ENCODE measurements at places on chromosomes 6 and 20.

- DNase-seq, result no peak
These were observed 13.6 kb upstream of the UBR2 start for GRCh38 chr6:42550277-42550676.

DNA sequence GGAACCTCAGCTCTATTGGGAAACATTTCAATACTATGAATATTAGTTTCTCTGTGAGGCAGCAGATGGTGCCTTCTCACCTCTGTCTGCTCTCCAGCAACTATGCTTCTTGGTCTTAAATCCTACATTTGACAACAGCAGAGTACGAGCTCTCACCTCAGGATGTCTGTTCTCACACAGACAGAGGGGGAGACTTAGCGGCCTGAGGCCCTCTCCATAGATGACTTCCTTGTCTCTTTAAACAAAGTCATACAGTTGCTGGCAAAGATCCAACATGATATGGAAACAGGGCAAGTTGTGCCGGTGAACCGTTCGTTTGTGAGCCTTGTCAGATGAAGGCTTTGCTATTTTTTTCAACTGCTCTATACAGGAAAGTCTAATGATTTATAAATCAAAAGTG is 43.7 kb upstream of the GABRR1 start:
- DNase-seq, result peak; percentile 17

DNA sequence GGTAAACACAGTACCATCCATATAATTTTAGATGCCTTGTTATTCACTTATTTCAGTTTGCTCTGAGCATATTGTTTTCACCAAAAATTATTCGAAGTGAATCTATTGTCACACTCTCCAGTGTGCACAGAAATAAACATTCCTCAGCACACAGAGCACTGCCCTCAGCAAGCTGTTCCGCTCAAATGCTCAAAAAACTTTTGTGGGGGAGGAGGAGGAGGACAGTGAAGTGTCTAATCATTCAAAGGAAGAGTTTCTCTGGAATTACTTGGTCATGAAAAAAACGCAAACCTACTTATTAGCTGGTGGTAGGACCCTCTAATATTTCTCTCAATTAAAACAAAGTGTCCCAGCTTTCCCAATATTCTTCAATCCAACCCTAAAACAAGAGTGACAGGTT is 88.3 kb downstream of the DTNBP1 start:
- DNase-seq, result no peak

DNA sequence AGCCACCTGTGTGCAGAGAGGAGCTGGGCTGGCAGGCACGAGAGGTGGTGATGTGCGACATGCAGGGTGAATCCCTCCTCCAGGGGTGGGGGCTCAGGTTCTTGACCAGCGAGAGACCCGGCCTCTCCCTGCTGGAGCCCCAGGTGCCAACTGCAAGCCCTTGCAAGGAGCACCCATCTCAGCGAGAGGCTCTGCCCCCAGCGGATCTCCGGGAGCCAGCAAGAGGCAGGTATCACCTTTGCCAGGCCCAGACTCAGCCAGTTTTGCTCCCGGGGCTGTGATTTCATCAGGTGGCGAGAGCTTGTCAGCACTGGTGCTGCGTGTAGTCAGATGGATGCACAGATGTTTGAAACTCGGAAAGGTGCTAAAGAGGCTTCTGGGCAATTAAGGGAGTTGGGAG is 87.7 kb downstream of the TFAP2C start:
- DNase-seq, result no peak

DNA sequence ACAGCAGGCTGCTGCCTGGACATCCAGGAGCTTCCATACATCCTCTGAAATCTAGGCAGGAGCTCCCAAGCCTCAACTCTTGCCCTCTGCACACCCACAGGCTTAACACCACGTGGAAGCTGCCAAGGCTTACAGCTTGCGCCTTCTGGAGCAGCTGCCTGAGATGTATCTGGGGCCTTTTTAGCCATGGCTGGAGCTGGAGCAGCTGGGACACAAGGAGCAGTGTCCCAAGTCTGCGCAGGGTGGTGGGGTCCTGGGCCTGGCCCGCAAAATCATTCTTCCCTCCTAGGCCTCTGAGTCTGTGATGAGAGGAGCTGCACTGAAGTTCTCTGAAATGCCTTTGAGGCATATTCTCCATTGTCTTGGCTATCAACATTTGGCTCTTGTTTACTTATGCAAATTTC is 255.0 kb downstream of the DLL1 start:
- DNase-seq, result no peak

Data from cerebellar cortex (tissue), 1 donor.